A375 (cell line): ENCODE measurements at places on chromosomes 11 and 22. TPM values are rescaled to one million over a fixed set of nuclear protein-coding genes. Genes with fewer than 3 reads are reported as not detected.

ANKK1 gene
- total RNA-seq = 0.26 and 0.27 TPM in 2 replicates

FOLR2 gene
- total RNA-seq = not detected in 2 replicates

APLNR gene
- total RNA-seq = not detected in 2 replicates

PKNOX2 gene
- 1.2 and 1.5 TPM in 2 replicates for total RNA-seq

SLC25A22 gene
- 39.2 and 39.5 TPM in 2 replicates for total RNA-seq

KRTAP5-11 gene
- not detected in 2 replicates for total RNA-seq

HBB gene
- total RNA-seq = not detected in 2 replicates

CHRM1 gene
- total RNA-seq = 0.30 and 0.56 TPM in 2 replicates

INS gene
- not detected in 2 replicates for total RNA-seq

BRD1 gene
- 22.0 and 41.4 TPM in 2 replicates for total RNA-seq

OR52I2 gene
- not detected in 2 replicates for total RNA-seq

DENND5A gene
- total RNA-seq = 42.4 and 45.8 TPM in 2 replicates

CPT1A gene
- 11.8 and 12.2 TPM in 2 replicates for total RNA-seq

SLC22A9 gene
- total RNA-seq = not detected in 2 replicates

CLNS1A gene
- total RNA-seq = 351 and 386 TPM in 2 replicates

TPH1 gene
- 0.29 and 1.5 TPM in 2 replicates for total RNA-seq

PLA2G3 gene
- total RNA-seq = 0.23 and 0.34 TPM in 2 replicates

SYT9 gene
- total RNA-seq = not detected in 2 replicates

FAM111B gene
- 14.3 and 17.8 TPM in 2 replicates for total RNA-seq

XPNPEP3 gene
- 8.1 and 9.4 TPM in 2 replicates for total RNA-seq

LGR4 gene
- total RNA-seq = 3.5 and 5.0 TPM in 2 replicates

GLYAT gene
- total RNA-seq = not detected in 2 replicates

CNIH2 gene
- 8.3 and 12.4 TPM in 2 replicates for total RNA-seq

VSIG10L2 gene
- 0.08 and 0.27 TPM in 2 replicates for total RNA-seq

SERPING1 gene
- 0.42 TPM in 1 of 2 replicates, not detected in the other for total RNA-seq

DTX4 gene
- total RNA-seq = 0.30 and 0.90 TPM in 2 replicates

TSSK2 gene
- not detected in 2 replicates for total RNA-seq

TMEM25 gene
- total RNA-seq = 1.8 and 4.7 TPM in 2 replicates

SCUBE2 gene
- not detected in 2 replicates for total RNA-seq

OR4D5 gene
- not detected in 2 replicates for total RNA-seq

NDUFV1 gene
- total RNA-seq = 310 and 343 TPM in 2 replicates

TSPAN32 gene
- 0.90 TPM in 1 of 2 replicates, not detected in the other for total RNA-seq

PC gene
- total RNA-seq = 26.6 and 29.2 TPM in 2 replicates

NTM gene
- total RNA-seq = 17.5 and 20.1 TPM in 2 replicates

OR51G2 gene
- not detected in 2 replicates for total RNA-seq
